ENCODE measurements at places on chromosomes 4 and X. TPM values are rescaled to one million over a fixed set of nuclear protein-coding genes. Genes with fewer than 3 reads are reported as not detected.
A peak's percentile ranks its signal among the peaks of the same experiment; 100 is the strongest.

DNA sequence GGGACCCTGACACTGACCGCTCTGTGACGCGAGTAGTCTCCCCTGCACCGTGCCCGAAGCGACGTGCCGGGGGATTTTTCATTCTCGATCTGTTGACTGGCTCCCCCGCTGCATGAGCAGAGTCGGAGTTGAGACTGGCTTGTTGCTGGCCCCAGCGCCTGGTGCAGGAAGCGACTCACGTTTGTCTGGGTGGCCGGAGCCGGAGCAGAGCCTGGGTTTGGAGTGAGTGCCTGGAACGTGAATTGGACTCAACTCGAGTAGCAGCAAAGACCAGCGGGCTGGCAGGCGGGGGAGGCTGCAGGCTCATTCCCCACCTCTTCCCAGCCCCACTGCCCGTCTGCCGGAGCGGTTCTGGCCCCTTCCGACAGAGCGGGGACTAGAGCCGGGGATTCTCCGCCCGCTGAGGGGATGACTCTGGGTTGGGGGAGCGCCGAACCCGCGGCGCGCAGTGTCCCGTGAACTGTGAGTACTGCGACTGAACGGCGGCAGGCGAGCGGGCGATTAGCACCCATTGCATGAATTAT is 554 bp downstream of the PCDH7 start:
- DNase-seq: no peak
- H3K4me3 ChIP-seq: no peak overlapping the region
- H3K27me3 ChIP-seq: peaks cover 4% of the 10 kb centered on the region
- H3K27ac ChIP-seq: no peak overlapping the region
- H3K4me1 ChIP-seq: peaks cover 9% of the 10 kb centered on the region
- H3K36me3 ChIP-seq: no peaks in the 10 kb centered on the region

- no peak overlapping the region for H3K27ac ChIP-seq
- H3K27me3 ChIP-seq: no peaks in the 10 kb centered on the region
- no peaks in the 10 kb centered on the region for H3K4me1 ChIP-seq
Measured at GRCh38 chrX:1355131-1356046, 18.8 kb downstream of the IL3RA start.

GRCh38 chrX:362351-362750 is 24.4 kb downstream of the PPP2R3B start:
- H3K4me1 ChIP-seq: no peaks in the 10 kb centered on the region
- no peak overlapping the region for H3K27ac ChIP-seq
- H3K4me3 ChIP-seq: no peak overlapping the region

GRCh38 chr4:10730590-10730989 is 46.0 kb upstream of the CLNK start:
- no peak overlapping the region for H3K4me3 ChIP-seq
- no peaks in the 10 kb centered on the region for H3K36me3 ChIP-seq
- no peaks in the 10 kb centered on the region for H3K4me1 ChIP-seq
- no peak for DNase-seq

- H3K36me3 ChIP-seq: no peaks in the 10 kb centered on the region
- no peaks in the 10 kb centered on the region for H3K27me3 ChIP-seq
- no peaks in the 10 kb centered on the region for H3K4me1 ChIP-seq
- H3K4me3 ChIP-seq: no peak overlapping the region
- H3K27ac ChIP-seq: no peak overlapping the region
- DNase-seq: no peak
Measured at GRCh38 chrX:144798972-144799371, 448.3 kb upstream of the SPANXN1 start.

DNA sequence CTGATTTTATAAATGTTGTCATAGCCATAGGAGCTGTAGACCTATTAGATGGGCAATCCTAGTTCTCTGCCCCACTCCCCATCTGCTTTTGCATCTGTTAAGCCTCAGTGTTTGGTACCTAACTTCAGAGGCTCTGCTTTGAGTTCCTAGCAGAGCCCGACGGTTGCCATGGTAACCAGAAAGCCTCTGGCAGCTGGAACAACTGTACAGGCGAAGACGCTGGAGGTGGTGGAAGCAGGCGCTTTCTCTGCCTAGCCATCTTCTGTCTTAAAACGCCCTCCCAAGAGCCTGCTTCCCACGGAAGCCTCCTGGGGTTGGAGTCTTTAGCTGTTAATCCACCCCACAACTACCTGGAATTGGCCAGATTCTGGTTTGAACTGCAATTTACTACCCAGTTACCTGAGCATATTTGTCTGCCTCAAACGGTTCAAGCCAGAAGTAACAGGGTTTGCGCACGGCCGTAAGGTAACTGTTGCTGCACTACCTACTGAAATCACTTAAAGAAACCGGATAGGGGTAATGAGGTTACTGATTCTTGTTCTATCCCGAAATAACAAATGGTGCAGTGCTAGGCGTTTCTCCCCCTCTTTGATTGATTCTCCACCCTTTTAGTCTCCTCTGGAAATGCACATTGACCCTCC is 1.0 kb upstream of the GABRG1 start:
- H3K36me3 ChIP-seq: no peaks in the 10 kb centered on the region
- no peak overlapping the region for H3K4me3 ChIP-seq
- DNase-seq: no peak
- no peak overlapping the region for H3K27ac ChIP-seq

DNA sequence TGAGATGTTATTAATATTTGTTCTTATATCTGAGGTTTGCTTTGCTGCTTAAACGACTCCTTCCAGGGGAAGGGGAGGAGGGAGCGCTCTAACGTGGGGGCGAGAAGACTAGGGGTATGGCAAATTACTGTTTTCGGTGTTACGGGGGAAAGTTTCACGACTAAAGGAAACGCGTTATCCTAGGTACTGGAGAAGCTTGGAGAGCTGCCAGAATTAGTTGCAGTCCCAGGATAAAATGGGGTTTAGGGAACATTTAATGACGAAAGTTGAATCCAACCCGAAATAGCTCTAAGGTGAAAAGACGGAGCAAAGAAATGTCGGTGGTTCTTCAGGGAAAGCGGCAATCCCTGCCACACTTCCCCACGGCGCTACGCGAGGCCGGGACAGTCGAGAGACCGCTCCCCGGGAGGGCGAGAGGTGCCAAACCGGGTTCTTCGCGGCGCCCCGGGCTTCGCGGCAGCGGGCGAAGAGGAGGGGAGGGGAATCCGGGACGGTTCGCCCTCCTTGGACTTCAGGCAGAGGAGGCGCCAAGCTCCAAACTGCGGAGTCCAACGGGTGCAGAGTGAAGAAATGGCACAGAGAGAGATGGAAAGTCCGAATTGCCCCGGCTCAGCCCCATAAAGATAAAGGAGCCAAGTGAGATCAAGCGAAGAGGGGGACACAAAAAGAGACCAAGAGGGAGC is 724 bp downstream of the THOC2 start:
- H3K4me1 ChIP-seq: peaks cover 48% of the 10 kb centered on the region
- H3K36me3 ChIP-seq: 0 out of 3 replicates have a peak, but pooled peaks cover 4% of the 10 kb centered on the region
- peak overlapping the region; percentile 85 for H3K27ac ChIP-seq

DNA sequence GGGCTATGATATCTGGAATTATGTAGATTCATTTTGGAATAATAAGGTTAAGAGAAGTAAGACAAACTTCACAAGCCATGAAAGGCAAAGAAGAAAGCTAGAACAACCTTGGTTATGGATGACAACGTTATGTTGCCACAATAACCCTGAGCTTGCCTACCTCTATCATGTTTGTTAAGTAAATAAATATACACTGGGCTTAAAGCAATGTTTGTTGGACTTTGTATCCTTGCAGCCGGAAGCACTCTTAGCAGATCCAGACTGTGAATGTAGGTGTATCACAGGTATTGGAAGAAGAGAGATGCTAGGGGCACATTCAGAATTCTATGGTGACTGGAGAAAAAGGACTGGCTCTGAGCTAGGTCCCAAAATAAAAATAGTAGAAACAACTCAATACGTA is 214.4 kb downstream of the HS3ST1 start:
- no peak overlapping the region for H3K27ac ChIP-seq
- peak; percentile 7 for DNase-seq
- H3K4me3 ChIP-seq: no peak overlapping the region
- H3K36me3 ChIP-seq: no peaks in the 10 kb centered on the region
- no peaks in the 10 kb centered on the region for H3K27me3 ChIP-seq

DNA sequence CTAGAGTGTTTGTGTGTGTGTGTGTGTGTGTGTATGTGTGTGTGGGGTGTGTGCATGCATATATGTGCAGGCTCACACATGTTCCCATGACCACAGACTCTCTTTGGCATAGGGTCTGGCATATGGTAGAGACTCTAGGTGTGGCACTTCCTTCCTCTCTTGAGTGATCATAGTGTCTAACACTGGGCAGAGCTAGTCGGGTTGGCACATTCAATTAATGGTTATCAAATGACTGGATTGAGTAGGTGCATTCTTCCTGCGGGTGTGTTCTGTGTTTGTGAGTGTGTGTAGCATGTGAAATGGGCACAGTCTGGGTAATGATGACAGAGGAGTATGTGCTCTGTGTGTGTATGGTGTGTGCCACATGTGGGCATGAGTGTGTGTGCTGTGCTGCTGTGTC is 106.5 kb downstream of the EFNB1 start:
- H3K27ac ChIP-seq: no peak overlapping the region
- H3K4me3 ChIP-seq: no peak overlapping the region
- H3K36me3 ChIP-seq: no peaks in the 10 kb centered on the region
- DNase-seq: no peak
- no peaks in the 10 kb centered on the region for H3K27me3 ChIP-seq
- no peaks in the 10 kb centered on the region for H3K4me1 ChIP-seq

DNA sequence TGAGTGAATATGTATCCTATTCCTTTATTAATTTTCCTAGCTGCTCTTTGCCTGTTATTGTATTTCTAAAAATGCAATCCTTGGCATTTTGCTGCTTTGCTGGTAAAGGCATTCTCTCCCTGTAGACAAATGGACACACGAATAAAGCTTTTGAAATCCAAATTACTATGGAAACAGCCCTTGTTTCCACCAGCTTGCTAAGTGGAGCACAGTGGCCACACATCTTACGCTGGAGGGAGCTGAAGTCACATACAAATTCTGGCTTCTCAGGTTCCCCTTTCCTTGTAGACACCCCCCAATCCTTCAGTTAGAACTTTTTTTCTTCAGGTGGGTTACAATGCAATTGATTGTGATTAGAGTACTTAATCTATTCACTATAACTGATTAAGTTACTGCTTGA is 66.2 kb downstream of the AGA start:
- no peak overlapping the region for H3K27ac ChIP-seq
- H3K4me1 ChIP-seq: no peaks in the 10 kb centered on the region
- H3K4me3 ChIP-seq: no peak overlapping the region
- no peak for DNase-seq
- H3K36me3 ChIP-seq: no peaks in the 10 kb centered on the region

DNA sequence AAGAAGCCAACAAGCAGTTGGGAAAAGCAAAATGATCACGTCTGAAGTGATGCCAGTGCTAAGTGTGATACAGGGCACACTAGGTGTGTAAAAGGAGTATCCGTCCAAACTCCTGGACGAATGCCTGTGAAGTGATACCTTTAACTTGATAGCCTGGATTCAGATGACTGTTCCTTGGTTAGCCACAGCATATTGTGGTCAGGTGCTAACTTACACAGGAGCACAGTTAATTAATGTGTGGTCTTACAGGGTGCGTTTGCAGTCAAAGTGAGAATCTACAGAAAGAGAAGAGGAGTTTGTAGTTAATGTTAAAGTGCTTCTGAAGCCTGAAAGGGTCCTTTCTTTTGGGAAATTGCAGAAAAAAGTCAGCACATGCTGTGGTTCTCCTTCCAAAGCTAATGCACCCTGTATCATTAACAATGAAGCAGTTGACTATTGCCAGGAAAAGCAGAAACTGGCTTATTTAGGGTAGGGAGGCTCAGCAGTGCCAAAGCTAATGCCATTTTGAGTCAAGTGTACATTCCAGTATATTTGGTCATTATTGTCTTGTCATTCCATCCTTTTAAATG is 61.1 kb downstream of the DCLK2 start:
- no peak overlapping the region for H3K27ac ChIP-seq
- no peaks in the 10 kb centered on the region for H3K36me3 ChIP-seq
- no peaks in the 10 kb centered on the region for H3K27me3 ChIP-seq

DNA sequence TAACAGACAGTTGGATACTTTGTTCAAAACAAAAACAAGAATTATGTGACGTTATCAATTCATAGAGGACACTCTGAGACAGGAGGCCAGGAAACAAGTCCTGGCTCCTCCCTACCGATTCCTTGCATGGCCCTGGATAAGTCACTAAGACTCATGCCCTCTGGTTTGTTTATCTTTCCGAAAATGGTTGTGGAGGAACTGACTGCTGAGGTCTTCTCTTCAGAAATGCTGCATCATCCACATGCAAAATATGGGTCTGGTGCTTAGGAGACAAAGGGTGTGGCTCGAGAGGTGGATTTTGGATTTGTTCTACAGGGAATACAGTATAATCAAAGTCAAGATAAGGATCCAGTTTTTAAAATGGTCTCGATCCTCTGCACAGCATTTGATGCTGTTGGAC is 130.9 kb downstream of the RELL1 start:
- no peaks in the 10 kb centered on the region for H3K4me1 ChIP-seq
- no peak for DNase-seq
- no peak overlapping the region for H3K27ac ChIP-seq
- no peaks in the 10 kb centered on the region for H3K36me3 ChIP-seq
- no peak overlapping the region for H3K4me3 ChIP-seq

DNA sequence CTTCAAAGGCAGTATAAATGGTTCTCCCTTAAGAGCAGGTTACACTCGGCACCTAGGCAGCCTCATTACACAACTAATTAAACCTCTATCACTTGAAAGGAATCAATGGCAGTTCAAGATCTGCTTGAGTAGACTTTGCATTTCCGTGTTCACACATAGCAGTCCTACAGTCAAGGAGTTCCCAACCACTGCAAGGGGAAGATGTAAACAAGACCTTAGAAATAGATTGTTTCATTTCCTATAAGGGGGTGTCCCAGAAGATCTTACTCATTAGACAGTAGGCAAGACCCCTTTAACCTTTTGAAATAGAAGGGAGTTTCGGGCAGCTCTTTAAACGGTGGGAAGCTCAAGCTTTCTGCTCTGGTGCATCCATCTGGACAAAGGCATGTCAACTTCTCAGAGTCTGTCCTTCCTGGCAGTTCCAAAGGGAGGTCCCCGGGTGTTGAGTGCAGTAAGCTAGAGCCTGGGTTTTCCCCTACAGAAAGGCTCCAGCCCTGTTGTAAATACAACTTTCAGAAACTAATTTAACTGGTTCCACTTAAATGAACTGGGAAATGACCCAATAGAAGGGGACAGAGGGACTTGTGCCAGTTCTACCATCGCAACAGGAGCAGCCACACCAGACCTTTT is 150.8 kb downstream of the RBMX2 start:
- no peak overlapping the region for H3K27ac ChIP-seq
- no peak for DNase-seq
- no peak overlapping the region for H3K4me3 ChIP-seq
- H3K36me3 ChIP-seq: no peaks in the 10 kb centered on the region
- H3K4me1 ChIP-seq: no peaks in the 10 kb centered on the region

DNA sequence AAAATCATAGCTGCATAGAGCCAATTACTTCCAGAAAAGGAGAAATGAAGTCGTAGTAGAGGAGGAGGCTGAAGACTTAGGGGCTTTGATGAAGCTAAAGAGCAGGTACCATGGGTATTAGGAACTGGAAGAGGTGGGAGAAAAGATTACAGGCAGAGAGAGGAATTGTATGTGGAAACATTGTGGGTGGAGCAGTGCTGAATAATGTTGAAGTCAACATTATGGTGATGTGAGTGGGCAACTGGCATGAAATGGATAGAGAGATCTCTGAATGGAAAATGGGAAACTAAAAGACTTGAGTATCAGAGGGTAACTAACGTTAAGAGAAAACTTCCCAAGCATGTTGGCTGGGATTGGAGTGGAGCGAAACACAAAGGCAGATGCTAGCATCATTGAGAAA is 92.5 kb downstream of the AREG start:
- H3K4me3 ChIP-seq: no peak overlapping the region
- peaks cover 13% of the 10 kb centered on the region for H3K4me1 ChIP-seq
- no peak overlapping the region for H3K27ac ChIP-seq
- no peaks in the 10 kb centered on the region for H3K36me3 ChIP-seq
- DNase-seq: no peak
- no peaks in the 10 kb centered on the region for H3K27me3 ChIP-seq

CHST7 gene
- 2.6 TPM for total RNA-seq

UGT2B10 gene
- total RNA-seq: 148 TPM

PTCHD1 gene
- total RNA-seq: not detected

RRH gene
- total RNA-seq: 0.22 TPM

SSX4B gene
- not detected for total RNA-seq

SPINK2 gene
- not detected for total RNA-seq

INTU gene
- total RNA-seq: 7.5 TPM
